ENCODE measurements at places on chromosomes 4 and X.

DNA sequence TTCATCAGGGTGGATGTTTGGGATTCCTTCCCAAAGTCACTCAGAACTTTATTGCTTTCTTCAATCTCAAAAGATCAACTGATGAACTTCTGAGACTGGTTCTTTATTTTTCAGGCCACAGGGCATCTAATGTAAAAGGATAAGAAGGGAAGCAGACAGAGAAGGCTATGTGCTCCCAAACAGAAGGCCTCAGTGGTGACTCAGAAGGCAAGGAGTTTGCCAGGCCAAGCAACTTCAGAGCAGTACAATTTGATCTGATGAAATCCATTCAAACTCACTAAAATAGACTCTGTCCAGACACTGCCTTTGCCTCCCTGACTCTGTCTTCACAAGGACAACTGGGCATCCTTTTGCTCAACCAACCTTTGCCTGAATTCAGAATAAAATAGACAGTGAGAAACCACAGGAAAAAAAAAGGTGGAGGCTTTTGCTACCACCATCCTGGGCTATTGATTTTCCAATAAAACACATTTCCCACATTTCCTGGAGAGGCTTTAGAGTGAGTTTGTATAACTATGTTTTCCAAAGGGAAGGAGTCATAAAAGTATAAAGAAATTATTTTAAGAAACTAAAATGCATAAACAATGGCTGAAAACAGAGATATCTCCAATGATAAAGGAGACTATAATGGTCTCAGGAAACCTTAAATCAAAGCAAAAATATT is 55.2 kb downstream of the ARHGEF6 start:
- DNase-seq: no peak

DNA sequence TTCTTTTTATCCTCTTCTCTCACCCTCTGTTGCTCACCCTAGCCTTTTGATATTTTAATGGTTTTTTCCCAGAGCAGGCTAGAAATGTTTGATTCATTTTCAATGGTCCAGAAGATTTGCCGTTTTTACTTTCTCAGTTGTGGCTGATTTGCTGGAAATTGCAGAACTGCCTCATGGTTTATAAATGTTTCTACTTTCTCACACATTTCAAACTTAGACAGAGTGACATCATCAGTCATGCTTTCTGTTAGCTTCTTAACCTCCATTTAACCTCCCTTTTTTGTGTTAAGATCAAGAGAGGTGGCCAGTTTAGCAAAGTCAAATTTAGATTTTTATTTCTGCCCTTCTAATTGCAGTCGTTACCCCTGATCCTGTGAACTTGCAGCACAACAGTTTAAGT is 8.7 kb downstream of the RXFP1 start:
- no peak for DNase-seq

GRCh38 chr4:22090661-22091351 is 142.2 kb upstream of the KCNIP4 start:
- DNase-seq: no peak

- no peak for DNase-seq
These were observed 2.6 kb downstream of the SEC24D start for GRCh38 chr4:118833192-118833820.

- peak; percentile 50 for DNase-seq
These were observed 13.3 kb upstream of the IL3RA start for GRCh38 chrX:1323315-1323714.

- DNase-seq: no peak
These were observed 64.8 kb downstream of the NDST3 start for GRCh38 chr4:118099106-118099505.

GRCh38 chrX:3455796-3456195 is 109.3 kb upstream of the MXRA5 start:
- no peak for DNase-seq

- DNase-seq: no peak
These were observed 54.3 kb downstream of the CHRDL1 start for GRCh38 chrX:110741213-110741796.

DNA sequence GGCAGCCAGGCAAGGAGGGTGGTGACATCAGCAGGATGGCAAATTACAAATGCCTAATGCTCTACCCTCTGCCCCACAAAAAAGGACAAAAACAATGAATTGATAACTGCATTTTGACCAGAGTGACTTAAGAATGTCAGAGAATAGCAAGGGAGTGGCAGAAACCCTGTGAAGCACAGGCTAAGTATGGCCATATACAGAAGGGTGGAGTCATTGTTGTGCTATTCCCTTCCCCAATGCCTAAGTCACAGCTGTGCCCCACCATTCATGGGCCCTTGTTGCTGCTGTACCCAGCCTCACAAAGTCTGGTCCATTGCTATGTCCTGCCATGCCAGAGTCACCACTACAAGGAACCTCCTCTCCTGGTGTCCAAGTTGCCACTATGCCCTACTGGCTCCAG is 123.1 kb downstream of the NEK1 start:
- DNase-seq: no peak

DNA sequence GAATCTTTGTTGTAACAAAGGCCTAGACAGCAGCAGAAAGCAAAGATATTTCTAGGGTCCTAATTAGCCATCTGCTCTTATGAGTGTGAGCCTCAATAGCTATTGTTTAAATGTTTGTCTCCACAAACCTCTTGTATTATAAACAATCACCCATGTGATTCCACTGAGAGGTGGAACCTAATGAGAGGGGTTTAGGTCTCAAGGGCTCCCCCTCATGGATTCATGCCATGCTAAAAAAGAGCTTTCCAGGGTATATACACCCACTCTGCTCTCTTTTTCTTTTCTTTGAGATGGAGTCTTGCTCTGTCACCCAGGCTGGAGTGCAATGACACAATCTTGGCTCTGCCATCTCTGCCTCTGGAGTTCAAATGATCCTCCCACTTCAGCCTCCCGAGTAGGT is 42.1 kb downstream of the TRIM61 start:
- DNase-seq: no peak

DNA sequence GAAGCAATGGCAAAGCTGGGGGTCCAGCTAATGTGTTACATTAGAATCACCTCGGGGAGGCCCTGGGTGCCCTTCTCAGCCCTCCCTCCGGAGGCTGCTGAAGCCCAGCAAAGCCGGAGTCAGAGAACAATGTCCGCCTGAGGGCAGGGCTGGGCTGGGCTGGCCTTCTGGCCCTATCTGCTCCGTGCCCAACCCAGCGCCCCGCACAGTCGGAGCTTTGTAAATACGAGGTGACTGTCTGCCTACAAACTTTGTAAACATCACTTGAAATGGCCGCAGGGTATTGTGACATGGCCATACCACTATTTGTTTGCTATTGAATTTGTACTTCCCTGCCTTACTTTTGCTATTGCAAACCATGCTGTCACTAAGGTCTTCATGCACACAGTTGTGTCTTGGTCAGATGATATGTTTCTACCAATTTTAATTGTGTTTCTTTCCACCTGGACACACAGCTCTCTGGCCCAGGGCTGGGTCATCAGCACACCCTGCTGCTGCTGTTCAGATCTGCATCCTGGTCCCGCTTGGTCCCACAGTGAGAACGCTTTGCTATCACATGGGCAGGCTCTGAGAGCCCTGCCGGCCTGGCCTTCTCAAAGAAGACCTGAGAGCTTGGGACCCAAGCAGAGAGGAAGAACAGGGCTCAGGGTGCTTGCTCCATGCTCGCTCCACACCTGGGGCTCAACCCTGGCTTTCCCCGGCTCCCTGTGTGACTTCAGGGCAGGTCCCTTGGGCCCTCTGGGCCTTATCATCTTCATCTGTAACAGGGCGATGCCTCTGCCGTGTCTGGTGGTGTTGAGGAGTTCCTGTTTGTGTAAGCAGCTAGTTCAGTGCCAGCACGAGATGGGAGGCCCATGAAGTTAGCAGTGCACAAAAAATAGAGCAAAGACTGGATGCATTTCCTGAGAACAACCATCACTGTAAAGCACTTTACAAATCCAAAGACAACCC is 2.3 kb downstream of the S100P start:
- no peak for DNase-seq

DNA sequence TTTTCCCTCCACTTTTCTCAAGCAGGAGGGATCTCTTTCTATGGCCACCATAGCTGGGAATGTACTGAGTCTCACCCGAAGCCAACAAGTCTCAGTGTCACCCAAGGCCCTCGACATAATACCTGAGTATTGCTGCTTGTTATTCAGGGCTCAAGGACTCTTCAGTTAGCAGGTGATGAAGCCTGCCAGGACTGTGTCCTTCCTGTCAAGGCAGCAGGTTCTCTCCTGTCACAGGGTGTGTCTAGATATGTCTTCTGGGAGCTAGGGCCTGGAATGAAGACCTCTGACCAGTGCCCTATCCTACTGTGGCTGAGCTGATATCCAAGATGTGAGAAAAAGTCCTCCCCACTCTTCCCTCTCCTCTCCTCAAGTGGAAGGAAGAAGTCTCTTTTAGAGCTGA is 391.0 kb upstream of the DIPK2B start:
- DNase-seq: no peak

- DNase-seq: no peak
These were observed 261.0 kb upstream of the NDST3 start for GRCh38 chr4:117773064-117773936.

GRCh38 chr4:102569200-102569599 is 68.0 kb downstream of the NFKB1 start:
- DNase-seq: no peak

DNA sequence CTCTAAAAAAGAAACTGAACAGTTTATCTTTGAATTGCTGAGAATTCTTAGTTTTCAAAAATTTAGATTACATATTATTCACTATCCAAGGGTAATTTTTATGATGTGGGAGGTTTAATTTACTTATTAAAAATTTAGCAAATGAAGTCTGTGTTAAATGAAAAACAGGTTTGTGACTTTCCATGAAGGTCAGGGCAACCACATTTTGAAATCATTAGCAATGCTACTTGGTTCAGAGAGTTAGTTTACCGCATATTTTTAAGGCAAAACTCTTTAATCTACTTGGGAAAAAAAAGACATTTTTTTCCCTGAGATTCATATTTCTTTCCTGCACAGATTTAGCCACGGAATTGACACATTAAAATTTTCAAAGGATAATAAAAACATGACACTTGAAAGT is 37.3 kb upstream of the PRSS12 start:
- DNase-seq: no peak

- DNase-seq: peak; percentile 67
These were observed 38.7 kb upstream of the SLC16A2 start for GRCh38 chrX:74382613-74383012.

GRCh38 chr4:18571301-18571761 is 549.8 kb upstream of the LCORL start:
- no peak for DNase-seq

DNA sequence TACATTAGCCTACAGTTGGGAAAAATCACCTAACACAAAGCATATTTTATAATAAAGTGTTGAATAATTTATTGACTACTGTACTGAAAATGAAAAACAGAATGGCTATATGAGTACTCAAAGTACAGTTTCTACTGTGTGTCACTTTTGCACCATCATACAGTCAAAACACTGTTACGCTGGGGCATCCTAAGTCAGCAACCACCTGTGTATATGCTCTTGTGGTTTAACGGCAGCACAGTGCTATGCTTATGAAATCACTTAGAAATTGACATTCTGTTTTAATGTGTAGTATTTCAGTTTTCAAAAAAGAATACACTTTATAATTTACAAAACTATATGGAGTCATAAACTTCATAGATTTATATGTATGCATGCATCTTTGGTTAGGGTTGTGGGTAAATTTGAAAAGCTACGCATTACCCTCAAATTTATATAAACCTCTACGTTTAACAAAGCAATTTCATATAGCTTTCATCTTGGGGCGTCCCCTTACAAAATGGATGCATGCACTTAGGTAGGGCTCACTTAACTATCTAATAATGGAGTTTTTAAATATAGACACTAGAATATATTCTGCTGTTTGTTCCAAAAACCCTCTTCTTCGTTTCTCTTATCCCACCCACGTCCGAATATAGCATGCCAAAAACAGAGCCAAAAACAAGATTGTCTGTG is 690 bp upstream of the NEIL3 start:
- no peak for DNase-seq

GRCh38 chr4:181083757-181084361 is 1159.3 kb upstream of the TENM3 start:
- DNase-seq: no peak

- no peak for DNase-seq
These were observed 88.3 kb downstream of the AMELX start for GRCh38 chrX:11381464-11381863.

GRCh38 chr4:119209077-119209476 is 3.4 kb upstream of the USP53 start:
- no peak for DNase-seq

DNA sequence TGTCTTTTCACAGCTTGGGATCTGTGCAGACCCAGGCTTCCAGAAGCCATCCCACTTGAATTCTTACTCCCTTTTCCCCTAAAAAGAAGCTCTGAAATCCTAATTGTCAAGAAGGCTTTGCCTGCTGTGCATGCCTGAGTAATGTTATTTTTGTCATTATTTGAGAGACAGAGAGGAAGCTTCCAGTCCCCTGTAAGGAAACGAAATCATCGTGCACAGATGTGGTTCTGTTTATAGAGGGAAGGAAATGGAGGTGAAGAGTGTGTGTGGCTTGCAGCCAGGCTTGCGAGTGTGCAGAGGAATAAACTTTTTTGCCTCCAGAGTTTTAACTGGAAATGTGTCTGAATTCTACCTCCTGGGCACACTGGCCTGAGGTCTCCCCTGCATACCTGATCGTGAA is 70.2 kb downstream of the TBL1X start:
- no peak for DNase-seq

DNA sequence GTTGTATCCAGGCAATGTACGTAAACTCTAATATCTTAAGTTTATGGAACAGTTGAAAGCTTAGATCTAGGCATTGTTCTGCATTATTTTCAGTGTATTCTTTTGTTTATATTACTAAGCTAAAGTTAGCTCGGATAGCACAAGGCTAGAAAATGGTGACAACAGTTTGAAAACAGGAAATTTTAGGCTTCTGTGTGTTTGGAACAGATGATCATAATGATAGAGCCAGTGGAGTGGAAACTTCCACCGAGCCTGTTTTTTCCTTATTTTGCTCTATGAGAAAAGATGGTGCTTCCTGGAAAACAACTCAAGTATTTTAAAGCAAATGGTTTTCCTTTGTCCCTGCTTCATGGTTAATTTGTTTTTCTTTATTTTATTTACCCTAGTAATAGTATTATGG is 70.8 kb downstream of the GAB1 start:
- DNase-seq: no peak

- no peak for DNase-seq
These were observed 87.1 kb downstream of the TMEM131L start for GRCh38 chr4:153553155-153553818.

DNA sequence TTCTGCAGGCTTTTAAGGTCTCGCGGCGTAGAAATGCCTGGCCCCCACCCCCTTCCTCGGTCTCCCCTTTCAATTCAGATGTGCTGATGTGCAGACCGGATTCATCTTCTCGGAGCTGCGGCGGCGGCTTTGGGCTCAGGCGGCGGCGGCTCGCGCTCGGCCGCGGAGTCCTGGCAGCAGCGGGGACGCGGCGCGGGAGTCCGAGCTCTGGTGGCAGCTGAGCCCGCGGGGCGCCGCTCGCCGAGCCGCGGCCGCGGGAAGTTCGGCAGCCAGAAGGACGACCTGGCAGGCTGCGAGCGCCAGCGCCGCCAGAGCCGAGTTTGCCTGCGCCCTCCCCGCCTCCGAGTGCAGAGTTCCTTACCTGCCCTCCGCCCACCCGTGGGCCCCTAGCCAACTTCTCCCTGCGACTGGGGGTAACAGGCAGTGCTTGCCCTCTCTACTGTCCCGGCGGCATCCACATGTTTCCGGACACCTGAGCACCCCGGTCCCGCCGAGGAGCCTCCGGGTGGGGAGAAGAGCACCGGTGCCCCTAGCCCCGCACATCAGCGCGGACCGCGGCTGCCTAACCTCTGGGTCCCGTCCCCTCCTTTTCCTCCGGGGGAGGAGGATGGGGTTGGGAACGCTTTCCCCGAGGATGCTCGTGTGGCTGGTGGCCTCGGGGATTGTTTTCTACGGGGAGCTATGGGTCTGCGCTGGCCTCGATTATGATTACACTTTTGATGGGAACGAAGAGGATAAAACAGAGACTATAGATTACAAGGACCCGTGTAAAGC is 448 bp downstream of the TLL1 start:
- peak; percentile 69 for DNase-seq
